Kidney glomerular epithelial cell (primary cell): ENCODE measurements at places on chromosomes 5 and 9.

DNA sequence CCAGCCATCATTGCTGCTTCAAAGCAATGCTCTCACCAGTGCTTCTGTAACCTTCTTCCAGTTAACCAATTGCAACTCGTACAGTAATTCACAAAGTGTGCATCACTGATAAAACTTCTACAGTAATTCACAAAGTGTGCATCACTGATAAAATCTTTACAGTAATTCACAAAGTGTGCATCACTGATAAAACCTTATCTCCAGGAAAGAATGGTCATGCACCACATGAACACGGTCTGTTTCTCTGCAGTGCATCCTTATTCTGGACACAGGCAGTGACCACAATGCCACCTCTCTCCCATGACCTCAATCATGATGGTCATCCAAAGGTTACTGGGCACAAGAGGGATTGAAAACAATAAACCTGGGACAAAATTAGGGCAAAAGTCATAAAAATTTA is 153.6 kb downstream of the TSSK1B start:
- no peak for DNase-seq

DNA sequence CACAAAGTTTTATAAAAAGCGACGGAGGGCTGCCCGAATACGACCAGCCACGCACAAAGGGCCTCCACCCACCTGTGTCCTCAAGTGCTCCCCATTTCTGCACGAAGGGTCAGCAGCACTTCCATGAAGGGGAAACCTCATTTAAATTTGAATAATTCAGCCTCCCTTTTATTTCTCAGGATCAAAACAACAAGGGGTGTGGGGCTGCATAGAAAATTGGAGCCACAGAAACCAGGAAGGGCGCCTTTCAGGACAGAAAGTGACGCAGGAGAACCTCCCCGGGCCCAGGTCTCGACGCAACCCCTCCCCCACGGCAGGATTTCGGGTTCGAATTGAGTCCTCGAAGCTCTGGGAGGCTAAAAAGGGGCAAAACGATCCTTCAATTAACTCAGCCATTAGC is 2.1 kb downstream of the NRARP start:
- DNase-seq: no peak

- no peak for DNase-seq
These were observed 64.8 kb upstream of the ZNF462 start for GRCh38 chr9:106798016-106798799.

DNA sequence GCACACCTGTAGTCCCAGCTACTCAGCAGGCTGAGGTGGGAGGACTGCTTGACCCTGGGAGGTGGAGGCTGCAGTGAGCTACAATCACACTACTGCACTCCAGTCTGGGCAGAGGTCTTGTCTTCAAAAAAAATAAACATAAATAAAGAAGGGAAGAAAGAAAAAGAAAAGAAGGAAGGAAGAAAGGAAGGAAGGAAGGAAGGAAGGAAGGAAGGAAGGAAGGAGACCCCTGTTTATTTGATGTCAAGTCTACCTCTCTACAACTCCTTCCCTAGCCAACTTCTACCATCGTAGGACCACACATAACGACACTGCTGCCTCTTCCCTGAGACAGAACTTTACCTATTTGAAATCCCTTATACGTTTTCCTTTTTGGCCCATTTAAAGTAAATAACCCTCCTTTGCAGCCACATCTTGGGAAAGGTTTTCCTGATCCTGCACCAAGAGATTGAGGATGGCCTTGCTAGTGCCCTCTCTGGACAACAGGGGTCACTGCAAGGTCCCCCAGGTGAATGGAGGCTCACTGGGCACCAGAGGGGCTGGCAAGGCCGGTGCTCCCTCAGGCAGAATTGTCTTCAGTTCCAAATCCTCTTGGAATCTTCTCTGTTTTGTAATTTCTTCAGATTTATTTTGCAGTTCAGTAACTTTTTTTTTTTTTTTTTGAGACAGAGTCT is 10.5 kb downstream of the RPS14 start:
- DNase-seq: no peak

GRCh38 chr5:142783601-142784341 is 13.6 kb downstream of the ARHGAP26 start:
- DNase-seq: no peak

DNA sequence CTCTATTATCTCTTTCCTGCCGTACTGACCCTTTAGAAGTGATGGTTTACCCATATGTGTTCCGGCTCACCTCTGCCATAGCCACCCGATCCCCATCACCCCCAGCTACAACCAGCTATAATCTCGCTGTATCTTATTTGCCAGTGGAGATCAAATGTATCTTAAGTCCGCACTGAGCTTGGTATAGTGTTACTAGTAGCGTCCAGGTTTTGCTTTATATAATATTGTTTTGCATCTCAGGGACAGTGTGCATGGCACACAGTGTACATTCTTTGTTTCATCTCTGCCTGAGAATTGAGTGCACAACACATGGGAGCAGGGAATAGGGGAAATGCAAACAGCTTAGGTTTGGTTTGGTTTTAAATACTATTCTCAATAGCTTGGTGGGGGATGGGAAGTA is 135.8 kb upstream of the SNX2 start:
- no peak for DNase-seq
